ENCODE measurements at places on chromosomes 5 and 9. TPM values are rescaled to one million over a fixed set of nuclear protein-coding genes. Genes with fewer than 3 reads are reported as not detected.

DNA sequence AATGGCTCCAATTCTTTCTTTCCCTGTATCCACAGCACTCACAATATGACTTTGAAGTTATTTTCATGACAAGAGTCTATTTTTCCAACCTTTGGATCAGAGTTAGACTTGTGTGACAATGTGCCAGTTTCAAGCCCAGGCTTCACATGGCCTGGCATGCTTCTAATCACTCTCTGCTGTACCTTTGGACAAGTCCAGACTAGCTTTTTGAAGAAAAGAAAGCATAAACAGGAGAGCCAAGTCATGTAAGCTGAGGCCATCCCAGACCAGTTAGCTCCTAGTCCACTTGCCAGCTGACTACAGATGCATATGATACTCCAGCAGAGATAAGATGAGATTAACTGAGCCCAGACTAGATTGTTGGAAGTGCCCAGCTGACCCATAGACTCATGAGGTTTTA lies 513.6 kb upstream of the C9orf72 start:
- no peaks in the 10 kb centered on the region for H3K4me1 ChIP-seq
- no peaks in the 10 kb centered on the region for H3K27me3 ChIP-seq
- no peak for DNase-seq
- H3K4me3 ChIP-seq: no peak overlapping the region
- no peaks in the 10 kb centered on the region for H3K36me3 ChIP-seq
- no peak overlapping the region for H3K27ac ChIP-seq

DNA sequence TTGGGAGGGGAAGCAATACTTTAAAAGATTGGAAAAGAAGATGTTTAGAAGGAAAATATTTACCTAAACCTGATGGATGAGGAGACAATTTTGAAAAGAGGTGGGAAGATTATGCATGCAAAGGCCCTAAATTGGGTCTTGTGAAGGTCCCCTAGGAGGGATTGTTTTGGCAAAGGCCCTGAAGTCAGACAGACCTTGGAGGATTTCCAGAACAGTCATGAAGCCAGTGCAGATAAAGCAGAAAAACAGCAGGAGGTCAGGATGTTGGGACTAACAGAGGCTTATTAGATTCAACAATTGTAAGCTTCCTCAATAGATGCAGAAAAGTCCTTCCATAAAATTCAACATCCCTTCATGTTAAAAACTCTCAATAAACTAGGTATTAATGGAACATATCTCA lies 361.0 kb upstream of the CDH6 start:
- H3K4me3 ChIP-seq: no peak overlapping the region
- no peak for DNase-seq
- peaks cover 17% of the 10 kb centered on the region for H3K27me3 ChIP-seq
- H3K27ac ChIP-seq: no peak overlapping the region
- H3K4me1 ChIP-seq: no peaks in the 10 kb centered on the region

- no peak overlapping the region for H3K27ac ChIP-seq
- no peak for DNase-seq
- no peaks in the 10 kb centered on the region for H3K36me3 ChIP-seq
- no peak overlapping the region for H3K4me3 ChIP-seq
- no peaks in the 10 kb centered on the region for H3K27me3 ChIP-seq
Observed at GRCh38 chr5:69444127-69444754, 29.3 kb downstream of the MARVELD2 start.

GRCh38 chr9:83209188-83209731 lies 146.3 kb upstream of the RASEF start:
- no peaks in the 10 kb centered on the region for H3K27me3 ChIP-seq
- no peak for DNase-seq
- H3K4me1 ChIP-seq: no peaks in the 10 kb centered on the region
- no peak overlapping the region for H3K27ac ChIP-seq
- no peaks in the 10 kb centered on the region for H3K36me3 ChIP-seq

DNA sequence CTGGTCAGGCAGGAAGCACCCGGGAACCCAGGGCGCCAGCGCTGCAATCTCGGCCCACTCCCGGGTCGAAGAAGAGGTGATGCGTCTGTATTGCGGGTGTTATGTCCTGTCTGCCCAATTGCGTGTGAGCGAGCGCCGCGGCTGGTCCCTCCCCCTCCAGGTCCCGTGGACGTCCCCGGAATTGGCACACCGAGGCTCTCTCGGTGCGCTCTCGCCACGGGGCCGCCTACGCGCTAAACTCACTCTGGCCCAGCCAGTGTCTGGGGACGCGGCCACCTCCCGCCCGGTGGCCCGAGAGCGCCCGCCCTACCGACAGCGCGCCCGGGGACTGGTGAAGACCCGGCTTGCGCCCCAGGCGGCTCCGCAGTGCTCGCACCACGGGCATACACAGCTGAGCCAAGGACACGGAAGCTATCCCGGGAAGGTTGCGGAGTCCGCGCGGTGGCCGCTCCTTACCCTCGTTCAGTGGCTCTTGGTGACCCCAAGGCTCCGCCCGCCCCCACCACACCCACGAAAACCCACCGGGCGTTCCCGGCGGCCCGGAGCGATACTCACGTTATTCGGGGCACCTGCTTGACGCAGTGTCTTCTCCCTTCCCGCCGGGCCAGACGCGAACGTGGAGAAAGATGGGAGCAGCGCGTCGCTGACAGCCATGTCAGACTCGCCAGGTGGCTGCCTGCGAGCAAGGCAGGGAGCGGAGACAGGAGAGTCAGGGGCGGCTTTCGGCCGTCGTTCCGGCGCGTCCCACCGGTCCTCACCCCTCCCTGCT lies 1.0 kb downstream of the KLF4 start:
- H3K27ac ChIP-seq: peak overlapping the region; percentile 40
- H3K4me3 ChIP-seq: peak overlapping the region; percentile 89
- H3K27me3 ChIP-seq: no peaks in the 10 kb centered on the region
- H3K36me3 ChIP-seq: peaks cover 19% of the 10 kb centered on the region
- H3K4me1 ChIP-seq: peaks cover 21% of the 10 kb centered on the region

GRCh38 chr5:138972230-138972629 lies 97.1 kb upstream of the LRRTM2 start:
- H3K4me1 ChIP-seq: no peaks in the 10 kb centered on the region
- no peak overlapping the region for H3K4me3 ChIP-seq
- no peaks in the 10 kb centered on the region for H3K36me3 ChIP-seq
- DNase-seq: no peak

DNA sequence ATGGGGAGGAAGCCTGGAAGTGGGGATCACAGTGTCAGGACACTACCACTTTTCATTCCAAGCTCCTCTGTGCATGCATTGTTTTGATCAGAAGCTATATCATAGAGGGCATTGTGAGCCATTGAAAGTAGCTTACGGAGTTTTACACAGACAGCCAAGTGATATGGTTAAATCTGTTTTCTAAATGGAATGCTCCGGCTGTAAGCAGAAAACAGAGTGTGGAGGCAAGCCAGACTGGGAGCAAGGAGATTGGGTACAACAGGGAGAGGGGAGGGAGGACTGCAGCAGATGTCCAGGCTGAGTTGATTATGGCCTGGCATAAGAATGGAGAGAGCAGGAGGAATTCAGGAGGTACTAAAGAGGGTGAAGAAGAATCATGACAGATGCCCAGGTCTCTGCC lies 15.5 kb upstream of the SOWAHA start:
- H3K4me3 ChIP-seq: no peak overlapping the region
- H3K27ac ChIP-seq: no peak overlapping the region
- no peaks in the 10 kb centered on the region for H3K4me1 ChIP-seq
- no peaks in the 10 kb centered on the region for H3K27me3 ChIP-seq
- no peak for DNase-seq
- H3K36me3 ChIP-seq: no peaks in the 10 kb centered on the region

GRCh38 chr9:133838859-133839507 lies 100.8 kb upstream of the SARDH start:
- no peaks in the 10 kb centered on the region for H3K4me1 ChIP-seq
- no peak overlapping the region for H3K4me3 ChIP-seq
- H3K27me3 ChIP-seq: no peaks in the 10 kb centered on the region

LECT2 gene
- not detected for total RNA-seq

SLC36A3 gene
- not detected for total RNA-seq

SLF1 gene
- 27.8 TPM for total RNA-seq

ACOT12 gene
- not detected for total RNA-seq

CCDC192 gene
- total RNA-seq: not detected

CDC26 gene
- total RNA-seq: 34.7 TPM
